ENCODE measurements at places on chromosomes 1 and 21. TPM values are rescaled to one million over a fixed set of nuclear protein-coding genes. Genes with fewer than 3 reads are reported as not detected.
A peak's percentile ranks its signal among the peaks of the same experiment; 100 is the strongest.

DNA sequence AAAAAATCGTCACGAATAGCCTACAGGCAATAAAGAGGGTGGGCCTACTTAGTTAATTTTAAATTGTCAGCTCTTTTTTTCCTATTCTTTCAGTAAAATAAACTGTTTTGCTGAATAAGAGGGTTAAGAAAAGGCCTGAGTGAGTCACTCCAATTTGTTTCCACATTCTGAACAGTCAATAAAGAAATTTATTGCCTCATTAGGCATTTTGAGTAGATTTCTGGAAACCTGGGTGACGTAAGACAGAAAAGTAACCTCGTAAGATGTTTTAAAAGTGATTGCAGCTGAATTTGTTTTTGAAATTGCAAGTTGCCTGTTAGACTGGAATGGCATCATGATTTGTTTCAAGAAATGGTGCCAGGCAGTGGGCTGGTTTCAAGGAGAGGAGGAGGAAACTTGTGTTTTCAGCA lies 439.3 kb downstream of the USP25 start:
- ATAC-seq = no peak

GRCh38 chr1:224132901-224133300 lies 19.0 kb downstream of the FBXO28 start:
- no peak for ATAC-seq

DNA sequence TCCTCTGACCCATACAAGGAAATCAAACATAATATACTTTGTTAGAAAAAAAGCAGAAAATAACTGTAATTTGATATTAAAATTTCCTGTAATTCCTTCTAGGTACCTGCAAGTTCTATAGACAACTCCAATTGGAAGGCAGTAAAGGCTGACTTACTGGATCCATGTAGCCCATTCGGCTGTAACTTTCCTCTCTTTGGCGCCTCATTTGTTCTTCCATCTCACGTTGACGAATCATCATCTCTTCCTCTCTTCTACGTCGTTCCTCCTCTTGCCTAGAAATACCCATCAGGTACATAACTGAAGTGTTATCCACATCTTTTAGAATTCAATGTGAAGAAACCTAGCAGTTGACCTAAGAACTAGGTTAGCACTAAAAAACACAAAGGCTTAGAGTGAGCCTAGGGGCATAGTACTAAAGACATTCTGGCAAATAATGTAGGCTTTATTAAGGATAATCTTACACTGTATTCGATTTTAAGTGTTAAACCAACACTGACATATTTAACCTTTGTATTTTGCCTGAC lies 5.1 kb downstream of the SFPQ start:
- no peak for ATAC-seq

- ATAC-seq = no peak
These were observed 125.2 kb downstream of the SYF2 start for GRCh38 chr1:25106976-25107642.

- no peak for ATAC-seq
These were observed 7.5 kb upstream of the DPT start for GRCh38 chr1:168736520-168736919.

GRCh38 chr1:223811634-223812101 lies 34.1 kb downstream of the TP53BP2 start:
- no peak for ATAC-seq

GRCh38 chr1:205444931-205445645 lies 10.8 kb downstream of the BLACAT1 start:
- ATAC-seq = no peak

DNA sequence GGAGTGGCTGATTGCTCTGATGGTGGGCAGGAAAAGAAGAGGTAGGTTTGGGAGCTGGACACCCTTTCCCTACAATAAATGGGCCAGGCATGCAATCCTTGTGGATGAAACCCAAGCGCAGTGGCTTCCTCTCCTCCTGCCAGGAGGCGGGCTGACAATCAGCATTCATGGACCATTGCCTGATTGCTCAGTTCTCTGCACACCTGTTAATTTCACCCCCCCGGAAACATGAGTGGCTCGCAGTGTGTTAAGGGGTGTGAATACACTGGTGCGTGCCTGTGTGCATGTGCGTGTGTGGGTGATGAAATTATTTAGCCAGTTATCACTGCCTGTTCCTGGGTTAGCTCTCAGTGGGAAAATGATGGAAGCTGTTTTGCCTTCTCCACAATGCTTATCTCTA lies 310.7 kb downstream of the PCP4 start:
- ATAC-seq = no peak

GRCh38 chr1:168400139-168400538 lies 119.5 kb downstream of the TBX19 start:
- ATAC-seq = peak; percentile 51

DNA sequence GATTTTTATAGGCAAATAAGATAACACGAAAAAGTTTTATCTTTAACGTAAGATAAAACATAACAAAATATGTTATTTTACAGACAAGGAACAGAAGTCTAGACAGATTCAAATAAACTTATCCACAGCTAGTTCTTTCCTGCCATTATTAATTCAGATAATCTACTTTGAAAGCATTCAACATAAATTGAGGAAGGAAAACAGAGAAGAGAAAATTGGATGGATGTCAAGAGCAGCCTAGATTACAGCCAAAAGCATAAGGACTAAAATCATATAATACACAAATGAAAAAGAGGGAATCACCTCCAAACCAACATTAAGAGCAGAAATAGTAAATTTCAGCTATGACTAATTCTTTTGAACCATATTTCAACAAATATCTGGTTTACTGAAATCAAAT lies 15.5 kb downstream of the TRIM33 start:
- ATAC-seq = no peak

DNA sequence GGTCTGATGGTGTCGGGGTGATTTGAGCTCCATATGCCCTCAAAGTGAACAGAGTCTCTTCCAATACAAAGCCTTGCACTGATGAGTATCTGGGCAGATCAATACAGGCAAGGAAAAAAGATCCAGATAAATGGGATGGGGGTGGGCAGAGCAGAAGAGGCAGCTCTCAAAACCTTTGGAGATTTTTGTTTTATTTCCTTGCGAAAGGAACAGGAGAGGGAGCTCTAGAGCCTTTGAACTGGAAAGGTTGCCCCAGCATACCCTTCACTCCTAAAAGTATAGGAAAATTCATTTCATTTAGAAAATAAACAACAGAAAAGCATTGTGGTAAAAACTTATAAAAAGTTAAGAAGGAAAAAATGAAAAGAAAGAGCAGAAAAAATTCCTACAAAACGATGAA lies 31.4 kb upstream of the OLIG2 start:
- no peak for ATAC-seq

Gene HEYL
- total RNA-seq = not detected

Gene OR2L13
- total RNA-seq = not detected

Gene GOLT1A
- total RNA-seq = 0.48 TPM
